MCF 10A (cell line): ENCODE measurements at places on chromosomes 5 and 9. TPM values are rescaled to one million over a fixed set of nuclear protein-coding genes. Genes with fewer than 3 reads are reported as not detected.

Gene S1PR3
- total RNA-seq: 2.7 and 2.8 TPM in 2 replicates

Gene KYAT1
- 3.8 and 5.7 TPM in 2 replicates for total RNA-seq

Gene ARID3C
- not detected in 2 replicates for total RNA-seq

Gene PCDHGA3
- 0.07 and 0.25 TPM in 2 replicates for total RNA-seq

Gene MAMDC2
- total RNA-seq: not detected in 2 replicates

Gene MEIKIN
- not detected in 2 replicates for total RNA-seq

Gene C9orf78
- total RNA-seq: 27.6 and 30.0 TPM in 2 replicates

Gene KLHL3
- total RNA-seq: 0.27 and 0.49 TPM in 2 replicates

Gene SLC36A3
- not detected in 2 replicates for total RNA-seq

Gene SLC25A48
- total RNA-seq: not detected in 2 replicates

Gene CCDC180
- 5.1 and 6.3 TPM in 2 replicates for total RNA-seq

Gene FAM221B
- not detected in 2 replicates for total RNA-seq

Gene SMIM33
- total RNA-seq: not detected in 2 replicates

Gene ALDH7A1
- 46.8 and 89.1 TPM in 2 replicates for total RNA-seq

Gene ACSL6
- not detected in 2 replicates for total RNA-seq

Gene IFNK
- total RNA-seq: not detected in 2 replicates

Gene ENTREP1
- 0.35 and 0.74 TPM in 2 replicates for total RNA-seq
